RPMI7951 (cell line): ENCODE measurements at places on chromosomes 4 and X.

GRCh38 chrX:55801811-55802210, 84.3 kb downstream of the RRAGB start:
- no peak for DNase-seq

- no peak for DNase-seq
Measured at GRCh38 chr4:15586066-15586465, 69.1 kb downstream of the FBXL5 start.

DNA sequence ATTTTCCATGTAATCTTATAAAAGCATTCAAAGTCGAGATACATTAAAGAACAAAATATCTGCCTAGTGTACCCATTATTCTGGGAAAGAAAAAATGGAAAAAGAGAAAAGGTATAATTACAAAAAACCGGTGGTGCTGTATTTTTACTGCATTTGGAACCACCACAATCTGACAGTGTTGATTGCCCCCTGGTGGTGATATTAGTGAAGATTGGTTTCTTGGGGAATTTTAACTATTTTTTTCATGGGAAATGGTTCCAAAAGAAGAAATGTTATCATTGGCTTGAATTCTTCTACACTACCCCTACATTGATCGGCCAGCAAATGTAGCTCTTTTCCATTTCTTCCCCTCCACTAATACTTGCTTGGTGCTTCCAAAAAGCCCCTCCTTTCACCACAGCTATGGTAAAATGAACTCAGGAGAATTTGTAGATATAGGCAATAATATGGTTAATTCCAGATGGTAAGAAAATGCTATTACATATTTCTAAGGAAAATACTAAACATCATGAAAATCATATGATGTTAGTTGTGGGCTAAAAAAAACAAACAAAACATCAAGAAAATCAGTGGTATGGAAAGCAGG, 50.0 kb downstream of the COX18 start:
- DNase-seq: peak; percentile 40

- DNase-seq: no peak
Measured at GRCh38 chr4:164438321-164438720, 315.6 kb upstream of the SMIM31 start.

- peak; percentile 29 for DNase-seq
Measured at GRCh38 chr4:175369087-175369486, 443.0 kb downstream of the GPM6A start.
